ENCODE measurements at places on chromosomes 1 and 21. TPM values are rescaled to one million over a fixed set of nuclear protein-coding genes. Genes with fewer than 3 reads are reported as not detected.

Gene C1QB
- total RNA-seq, result not detected

Gene TMEM53
- 10.2 TPM for total RNA-seq

Gene TMPRSS15
- not detected for total RNA-seq

Gene LMO4
- total RNA-seq, result 56.4 TPM

Gene PYCR2
- total RNA-seq, result 89.9 TPM
